RPMI7951 (cell line): ENCODE measurements at places on chromosomes 7 and 10. TPM values are rescaled to one million over a fixed set of nuclear protein-coding genes. Genes with fewer than 3 reads are reported as not detected.

Gene PTN
- total RNA-seq, result 26.4 and 40.4 TPM in 2 replicates

Gene GDF10
- not detected in 2 replicates for total RNA-seq

Gene ANKRD61
- 0.12 and 0.20 TPM in 2 replicates for total RNA-seq

Gene EIF4EBP2
- 24.8 and 26.1 TPM in 2 replicates for total RNA-seq

Gene CTAGE4
- 0.29 and 0.60 TPM in 2 replicates for total RNA-seq

Gene MYPN
- total RNA-seq, result 1.4 and 1.8 TPM in 2 replicates

Gene NACAD
- 0.24 and 0.29 TPM in 2 replicates for total RNA-seq

Gene ZNF438
- 5.2 and 7.6 TPM in 2 replicates for total RNA-seq

Gene ADRB1
- not detected in 2 replicates for total RNA-seq
